Lung (tissue), 17 donors: ENCODE measurements at places on chromosomes 12 and 14. TPM values are rescaled to one million over a fixed set of nuclear protein-coding genes. Genes with fewer than 3 reads are reported as not detected.

Gene KRT80
- 15.5 TPM for total RNA-seq

GRCh38 chr14:80638620-80639515 is 302.7 kb downstream of the CEP128 start:
- H3K27me3 ChIP-seq: no peaks in the 10 kb centered on the region
- H3K27ac ChIP-seq: no peak overlapping the region
- no peaks in the 10 kb centered on the region for H3K36me3 ChIP-seq
- no peaks in the 10 kb centered on the region for H3K4me1 ChIP-seq
- DNase-seq: no peak
- no peak overlapping the region for H3K4me3 ChIP-seq

GRCh38 chr12:67425394-67425793 is 156.2 kb downstream of the CAND1 start:
- peaks cover 14% of the 10 kb centered on the region for H3K4me1 ChIP-seq

Gene IL23A
- 0.34 TPM for total RNA-seq

- no peak overlapping the region for H3K4me3 ChIP-seq
- no peak for DNase-seq
- H3K27ac ChIP-seq: no peak overlapping the region
- no peaks in the 10 kb centered on the region for H3K27me3 ChIP-seq
- no peaks in the 10 kb centered on the region for H3K36me3 ChIP-seq
Observed at GRCh38 chr14:99876406-99876805, 83.2 kb downstream of the EML1 start.

DNA sequence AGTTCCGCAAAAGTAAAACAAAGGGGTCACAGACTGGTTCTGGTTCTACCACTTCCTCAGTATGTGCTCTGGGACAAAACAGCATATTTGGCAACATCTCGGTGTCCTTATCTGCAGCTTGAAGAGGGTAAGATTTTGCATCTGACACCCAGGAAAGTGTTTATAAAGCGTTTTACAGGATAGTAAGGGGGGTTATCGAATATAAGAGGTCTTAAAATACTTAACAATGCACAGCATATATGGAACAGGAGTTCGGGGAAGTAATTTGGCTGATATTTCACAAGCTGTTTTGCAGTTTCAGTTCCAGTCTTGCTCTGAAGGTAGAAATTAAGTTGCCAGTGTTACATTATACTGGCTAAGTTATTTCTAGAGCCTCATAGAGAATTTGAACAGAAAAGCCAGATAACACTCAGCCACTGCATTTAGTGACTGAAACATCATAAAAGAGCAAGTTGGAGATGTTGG is 904 bp upstream of the MAP4K5 start:
- no peak for DNase-seq
- H3K27me3 ChIP-seq: no peaks in the 10 kb centered on the region
- H3K27ac ChIP-seq: peak overlapping the region; percentile 98
- peaks cover 9% of the 10 kb centered on the region for H3K4me1 ChIP-seq
- H3K36me3 ChIP-seq: peaks cover 3% of the 10 kb centered on the region
- no peak overlapping the region for H3K4me3 ChIP-seq
